ENCODE measurements at places on chromosomes 2 and 18. TPM values are rescaled to one million over a fixed set of nuclear protein-coding genes. Genes with fewer than 3 reads are reported as not detected.

The SLC9A4 gene
- 0.10 TPM for total RNA-seq

The GYPC gene
- total RNA-seq = 161 TPM

The SULT1C4 gene
- not detected for total RNA-seq

The KANSL1L gene
- 7.4 TPM for total RNA-seq

The DNAJC5G gene
- total RNA-seq = not detected

- DNase-seq = no peak
These were observed 135.0 kb upstream of the DOK6 start for GRCh38 chr18:69265656-69266055.

DNA sequence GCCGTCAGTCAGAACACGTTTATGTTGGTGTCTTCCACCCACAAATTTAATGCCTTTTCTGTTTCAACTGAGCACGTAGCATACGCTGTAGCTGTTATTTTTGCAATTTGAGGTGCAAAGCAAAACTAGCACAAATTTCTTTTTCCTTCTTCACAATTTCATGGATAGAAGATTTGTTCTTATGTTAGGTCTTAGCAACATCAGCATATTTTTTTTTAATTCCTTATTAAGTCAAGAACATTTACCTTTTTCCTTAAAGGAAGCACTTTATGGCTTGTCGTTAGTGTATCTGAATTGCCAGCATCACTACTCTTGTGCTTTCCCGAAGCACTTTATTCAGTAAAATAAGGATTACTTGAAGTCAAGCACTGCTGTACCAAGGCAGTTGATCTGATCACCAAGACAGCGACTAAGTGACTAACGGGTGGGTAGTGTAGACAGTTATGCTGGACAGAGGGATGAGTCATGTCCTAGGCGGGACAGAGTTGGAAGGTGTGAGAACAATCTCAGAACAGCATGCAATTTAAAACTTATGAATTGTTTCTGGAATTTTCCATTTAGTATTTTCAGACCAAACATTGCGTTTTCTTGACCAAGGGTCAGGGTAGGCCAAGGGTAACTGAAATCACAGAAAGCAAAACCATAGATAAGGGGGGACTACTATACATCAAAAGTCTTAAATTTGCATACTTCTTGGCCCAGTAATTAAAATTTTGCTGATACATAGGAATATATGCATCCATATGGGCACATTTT, 13.3 kb downstream of the BABAM2 start:
- DNase-seq = no peak

DNA sequence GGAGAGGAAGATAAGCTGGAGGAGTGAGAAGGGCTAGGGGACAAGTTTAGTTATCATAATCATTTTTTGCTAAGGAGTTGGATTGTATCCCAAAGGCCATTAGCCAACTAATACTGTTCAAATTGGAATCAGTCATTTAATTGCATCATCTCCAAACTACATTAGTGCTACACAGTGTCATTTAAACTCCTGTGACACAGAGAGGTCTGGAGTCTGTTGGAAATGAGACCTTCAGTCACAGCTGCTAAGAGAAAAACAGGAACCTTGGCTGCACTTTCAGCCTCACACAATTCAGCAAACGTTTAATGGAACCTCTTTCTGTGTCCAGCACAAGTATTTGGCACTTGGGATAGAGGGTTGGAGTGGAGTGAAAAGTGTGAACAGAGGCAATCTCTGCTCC, 175.5 kb upstream of the MGAT5 start:
- DNase-seq = no peak

GRCh38 chr2:46547223-46548102, 68.1 kb downstream of the TMEM247 start:
- DNase-seq = no peak

DNA sequence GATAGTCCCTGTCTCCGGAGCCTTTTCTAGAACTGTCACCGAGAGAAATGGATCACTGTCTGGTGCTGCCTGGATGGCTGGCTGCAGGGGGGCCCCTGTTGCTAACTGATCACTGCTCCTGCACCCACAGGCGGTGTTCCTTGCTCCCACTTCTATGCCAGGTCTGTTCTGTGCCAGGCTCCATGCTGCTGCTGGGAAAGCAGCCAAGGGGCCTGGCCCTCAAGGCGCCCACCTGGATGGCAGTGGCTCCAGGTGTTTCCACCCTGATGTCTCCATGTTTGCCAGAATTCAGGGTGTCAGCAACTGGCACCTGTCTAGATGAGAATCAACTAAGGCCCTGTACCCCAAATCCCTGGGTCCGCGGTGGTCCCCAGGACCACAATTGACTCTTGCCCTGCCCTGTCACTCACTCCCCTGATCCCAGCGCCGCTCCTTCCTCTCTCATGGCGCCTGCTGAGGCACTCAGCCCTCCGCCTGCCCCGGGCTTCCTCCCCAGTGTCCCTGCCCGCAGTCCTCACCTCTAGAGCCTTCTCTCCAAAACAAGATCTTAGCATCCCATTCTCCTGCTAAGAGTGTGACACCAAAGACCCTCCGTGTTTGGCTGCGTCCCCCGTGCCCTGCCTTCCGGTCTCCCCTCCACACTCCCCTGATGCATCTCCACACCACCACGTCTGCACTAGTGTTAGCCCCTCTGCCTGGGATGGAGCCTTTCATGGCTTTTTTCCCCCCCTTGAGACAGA, 72.5 kb upstream of the OTOF start:
- DNase-seq = no peak

- DNase-seq = no peak
These were observed 139.0 kb upstream of the NXPH2 start for GRCh38 chr2:138919120-138919747.

DNA sequence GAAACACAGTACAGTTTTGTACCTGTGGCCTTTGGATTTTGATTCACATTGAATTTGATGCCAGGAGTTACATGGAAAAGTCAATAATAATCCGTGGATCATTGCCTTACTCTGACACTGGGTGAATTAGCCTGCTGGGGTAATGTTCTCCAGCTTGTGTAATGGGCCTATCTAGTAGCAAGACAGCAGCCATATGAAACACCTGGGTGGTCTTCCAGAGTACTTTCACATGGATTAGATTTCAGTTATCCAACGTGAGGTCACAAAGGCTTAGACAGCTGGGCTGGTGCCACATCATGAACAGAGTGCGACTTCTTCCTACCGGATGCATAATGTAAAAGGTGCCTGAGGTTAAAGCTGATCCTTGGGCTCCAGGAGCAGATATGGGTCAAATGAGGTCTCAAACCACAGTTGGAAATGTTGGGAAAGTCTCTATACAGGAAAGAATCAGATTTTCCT, 486.8 kb downstream of the PARD3B start:
- DNase-seq = no peak

Data from activated CD4-positive, alpha-beta T cell treated with anti-CD3 and anti-CD28 coated beads, Interleukin-2, amount 10 ng/mL, durations not matched to agents 7 days and 5 days (primary cell).